Esophagus squamous epithelium (tissue), 5 donors: ENCODE measurements at places on chromosomes 7 and 10.

DNA sequence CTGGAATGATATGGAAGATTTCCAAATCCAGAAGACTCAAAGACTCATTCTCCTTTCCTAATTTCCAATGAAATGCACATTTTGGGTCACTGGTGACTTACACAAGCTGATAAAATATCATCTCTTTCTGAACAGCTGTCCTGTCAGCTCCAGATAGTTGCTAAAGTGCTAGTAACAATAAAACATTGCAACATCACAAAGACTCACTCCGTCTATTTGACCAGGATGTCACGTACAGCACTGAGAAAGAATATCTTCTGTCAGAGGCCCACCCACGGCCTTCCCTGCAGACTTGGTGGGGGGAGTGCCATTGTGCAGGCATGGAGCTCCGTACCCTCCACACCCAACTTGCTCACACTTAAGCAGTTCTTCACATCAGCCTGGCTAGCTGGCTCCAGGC, 78.9 kb upstream of the EGR2 start:
- no peak for DNase-seq

GRCh38 chr10:100184426-100184825, 1.4 kb downstream of the ERLIN1 start:
- DNase-seq: no peak

GRCh38 chr10:34962866-34963265, 127.3 kb downstream of the CUL2 start:
- DNase-seq: no peak

DNA sequence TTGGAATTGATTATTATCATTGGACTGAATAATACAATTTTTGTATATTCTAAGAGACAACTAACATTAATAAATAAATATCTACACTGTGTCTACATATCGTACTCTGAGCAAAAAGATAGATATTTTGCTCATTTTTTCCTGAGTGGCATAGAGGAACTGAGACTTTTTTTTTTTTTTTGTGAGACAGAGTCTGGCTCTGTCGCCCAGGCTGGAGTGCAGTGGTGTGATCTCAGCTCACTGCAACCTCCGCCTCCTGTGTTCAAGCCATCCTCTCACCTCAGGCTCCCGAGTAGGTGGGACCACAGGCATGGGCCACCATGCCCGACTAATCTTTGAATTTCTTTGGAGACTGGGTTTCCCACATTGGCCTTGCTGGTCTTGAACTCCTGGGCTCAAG, 14.0 kb downstream of the KMT2E start:
- DNase-seq: no peak

- no peak for DNase-seq
Measured at GRCh38 chr7:94313926-94314325, 80.8 kb upstream of the COL1A2 start.

GRCh38 chr7:101018271-101019167, 1.4 kb upstream of the MUC17 start:
- no peak for DNase-seq

GRCh38 chr10:103632247-103632642, 138.7 kb downstream of the NEURL1 start:
- DNase-seq: no peak

DNA sequence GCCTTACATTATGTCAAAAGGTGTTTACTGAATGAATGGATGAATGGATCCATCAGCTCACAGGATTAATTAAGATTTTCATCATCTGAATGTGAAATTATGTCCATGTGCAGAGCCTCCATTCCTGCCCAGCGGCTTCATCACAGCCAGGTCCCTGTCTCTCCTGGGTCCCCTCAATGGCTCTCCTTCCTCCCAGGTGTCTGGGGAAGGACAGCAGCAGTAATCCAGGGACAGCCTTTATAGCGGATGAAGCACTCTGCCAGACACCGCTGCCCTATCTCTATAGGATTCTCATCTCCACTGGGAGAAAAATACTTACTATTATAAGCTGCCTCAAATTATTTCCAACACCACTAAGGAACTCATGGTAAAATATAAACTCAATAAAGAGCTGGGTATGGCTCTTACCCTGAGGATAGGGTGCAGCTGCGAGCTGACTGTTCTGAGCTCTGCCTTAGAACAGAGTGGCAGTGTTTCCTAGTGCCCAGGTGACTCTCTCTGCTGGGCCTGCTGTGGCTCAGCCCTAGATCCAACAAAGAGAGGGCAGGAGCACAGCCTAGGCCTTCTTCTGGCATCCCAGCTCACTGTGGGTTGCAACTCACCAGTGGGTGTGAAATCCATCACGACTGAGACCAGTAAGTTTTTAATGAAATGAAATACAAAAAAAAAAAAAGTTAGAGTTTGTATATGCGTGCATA, 38.3 kb downstream of the GPRIN2 start:
- no peak for DNase-seq

DNA sequence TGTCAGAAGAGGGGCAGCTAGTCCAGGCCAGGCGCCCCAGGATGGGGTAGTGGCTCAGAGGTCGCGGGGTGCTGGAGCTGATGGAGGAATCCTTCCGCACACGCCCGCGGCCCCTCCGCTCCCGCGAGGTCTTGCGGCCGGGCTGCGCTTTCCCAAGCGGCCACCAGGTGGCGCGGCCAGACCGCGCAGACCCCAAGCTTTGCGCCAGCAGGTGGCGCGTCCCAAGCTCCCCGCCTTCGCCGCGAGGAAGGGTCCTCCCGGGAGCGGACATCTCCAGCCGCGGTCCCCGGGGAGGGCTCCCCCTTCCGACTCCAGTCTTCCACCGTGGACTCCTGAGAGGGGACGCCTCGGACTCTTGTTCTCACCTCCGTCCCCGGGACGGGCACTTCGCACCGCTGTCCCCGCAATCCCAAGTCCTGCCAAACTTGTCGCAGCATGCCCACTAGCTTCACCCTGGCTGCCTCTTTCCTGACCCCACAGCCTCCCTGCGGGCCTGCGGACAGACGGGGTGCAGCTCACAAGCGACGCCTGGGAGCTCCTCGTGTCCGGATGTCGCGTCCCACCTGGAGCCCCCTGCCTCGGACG, 19.4 kb downstream of the KCNK18 start:
- DNase-seq: no peak

DNA sequence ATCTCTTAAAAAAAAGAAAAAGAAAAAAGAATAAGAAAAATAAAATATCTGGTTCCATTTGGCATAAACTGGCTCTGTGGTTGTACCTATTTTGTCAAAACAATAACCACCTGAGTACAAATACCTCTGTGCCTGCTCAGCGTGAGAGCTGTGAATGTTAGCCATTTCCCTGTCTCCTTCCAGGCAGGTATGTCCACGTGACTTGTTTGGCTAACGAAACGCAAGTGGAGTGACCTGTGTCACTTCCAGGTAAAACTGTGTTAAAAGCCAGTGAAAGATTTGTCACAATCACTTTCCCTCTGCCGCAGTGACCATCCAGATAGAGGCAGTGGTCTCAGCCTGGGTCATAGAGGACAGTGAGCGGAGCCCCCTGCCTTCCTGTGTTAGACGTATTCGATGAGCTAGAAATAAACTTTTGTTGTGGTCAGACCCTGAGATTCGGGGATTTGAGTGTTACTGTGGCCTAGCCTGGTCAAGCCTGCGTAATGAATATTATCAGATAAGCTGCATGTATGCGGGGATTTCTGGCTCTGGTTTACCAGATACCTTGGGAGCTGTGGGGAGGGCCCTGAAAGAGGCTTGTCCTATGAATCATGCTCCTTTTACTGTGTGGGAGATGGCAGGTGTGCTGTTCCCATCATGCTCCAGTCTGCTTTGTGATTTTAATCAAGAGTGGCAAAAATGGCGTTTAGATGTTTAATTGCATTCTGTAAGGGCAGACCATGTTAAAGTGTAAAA, 3.8 kb downstream of the PTER start:
- DNase-seq: no peak

DNA sequence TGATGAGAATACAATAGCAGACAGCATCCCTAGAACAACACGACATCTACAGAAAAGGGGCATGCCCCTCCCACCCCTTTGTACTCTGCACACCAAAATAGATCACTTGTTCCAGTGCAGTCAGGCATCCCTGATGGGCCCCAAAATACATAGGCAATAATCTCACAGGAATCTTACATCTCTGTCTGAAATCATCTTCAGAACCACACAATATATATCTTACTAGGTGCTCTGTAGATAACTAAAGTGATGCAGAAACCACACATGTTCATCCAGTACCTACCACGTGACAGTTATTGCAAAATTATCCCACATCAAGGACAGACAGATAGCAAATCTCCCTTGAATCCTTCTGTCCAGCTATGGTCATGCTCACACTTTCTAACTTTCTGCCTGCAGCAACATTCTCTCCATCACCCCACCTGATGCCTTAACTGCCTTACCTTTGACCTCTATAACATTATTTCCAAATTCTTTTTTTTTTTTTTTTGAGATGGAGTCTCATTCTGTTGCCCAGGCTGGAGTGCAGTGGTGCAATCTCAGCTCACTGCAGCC, 30.7 kb downstream of the ST8SIA6 start:
- no peak for DNase-seq

DNA sequence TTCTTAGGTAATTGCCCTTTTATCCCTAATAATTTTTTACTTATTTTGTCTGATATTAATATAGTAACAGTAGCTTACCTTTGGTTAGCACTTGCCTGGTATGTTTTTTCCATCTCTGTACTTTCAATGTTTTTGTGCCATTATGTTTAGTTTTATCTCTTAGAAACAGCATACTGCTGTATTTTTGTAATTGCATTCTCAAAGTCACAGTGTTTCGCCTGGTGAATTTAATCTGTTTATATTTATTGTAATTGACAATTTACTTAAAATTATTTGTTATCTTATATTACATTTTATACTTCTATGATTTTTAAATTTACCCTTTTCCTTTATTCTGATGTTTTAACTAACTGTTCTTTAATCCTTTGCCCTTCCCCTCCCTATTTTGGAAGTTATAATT, 166.4 kb downstream of the RELN start:
- DNase-seq: no peak

DNA sequence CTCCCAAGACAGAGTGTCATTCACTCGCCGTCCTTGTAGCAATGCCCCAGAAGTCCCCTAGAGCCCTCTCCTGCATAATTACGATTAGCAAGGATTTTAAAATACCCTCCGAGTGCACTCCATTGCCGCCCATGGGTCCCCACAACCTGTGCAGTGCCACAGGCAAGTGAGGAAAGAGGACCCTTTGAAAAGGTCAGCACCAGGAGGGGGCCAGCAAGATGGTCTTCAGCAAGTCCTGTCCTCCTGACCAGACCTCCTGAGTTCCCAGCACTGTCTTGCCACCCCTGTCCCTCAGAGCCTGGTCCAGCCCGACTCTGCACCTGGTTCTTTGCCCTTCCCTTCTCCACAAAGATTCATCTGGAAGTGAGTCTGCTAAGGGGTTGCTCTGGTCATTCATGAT, 32.1 kb downstream of the CLRN3 start:
- no peak for DNase-seq

DNA sequence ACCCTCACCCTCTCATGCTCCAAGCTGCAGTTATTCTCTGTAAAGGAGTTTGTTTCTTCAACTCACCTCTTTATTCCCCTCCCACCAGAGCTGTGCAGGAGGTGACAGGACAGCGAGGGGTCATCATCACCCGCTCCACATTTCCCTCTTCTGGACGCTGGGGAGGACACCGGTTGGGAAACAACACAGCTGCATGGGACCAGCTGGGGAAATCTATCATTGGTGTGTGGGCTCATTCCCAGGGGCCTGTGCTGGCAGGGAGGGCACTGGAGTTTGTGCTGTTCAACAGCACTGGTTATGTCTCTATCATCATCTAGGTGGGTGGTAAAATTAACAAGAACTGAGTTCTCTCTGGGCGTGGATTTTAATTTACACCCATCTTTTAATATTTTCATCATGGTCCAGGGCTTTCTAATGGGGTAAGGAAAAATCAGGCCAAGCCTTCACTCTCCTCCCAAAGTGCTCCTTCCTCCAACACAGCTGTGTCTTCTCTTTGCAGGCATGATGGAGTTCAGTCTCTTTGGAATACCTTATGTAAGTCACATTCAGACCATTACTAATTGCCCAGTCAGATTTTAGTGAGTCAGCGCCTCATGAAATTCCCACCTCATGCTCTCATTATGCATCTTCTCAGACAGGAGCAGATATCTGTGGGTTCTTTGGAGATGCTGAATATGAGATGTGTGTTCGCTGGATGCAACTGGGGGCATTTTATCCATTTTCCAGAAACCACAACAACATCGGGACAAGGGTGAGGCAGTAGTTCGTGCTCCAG, 61.6 kb downstream of the PRSS58 start:
- DNase-seq: no peak
